Stimulated activated CD8-positive, alpha-beta memory T cell treated with anti-CD3 and anti-CD28 coated beads, Interleukin-4, amount 100 ng/mL, for 1 hour (primary cell): ENCODE measurements at places on chromosomes 1 and 21.

- no peak for DNase-seq
Measured at GRCh38 chr1:167412920-167413319, 105.4 kb downstream of the CD247 start.

DNA sequence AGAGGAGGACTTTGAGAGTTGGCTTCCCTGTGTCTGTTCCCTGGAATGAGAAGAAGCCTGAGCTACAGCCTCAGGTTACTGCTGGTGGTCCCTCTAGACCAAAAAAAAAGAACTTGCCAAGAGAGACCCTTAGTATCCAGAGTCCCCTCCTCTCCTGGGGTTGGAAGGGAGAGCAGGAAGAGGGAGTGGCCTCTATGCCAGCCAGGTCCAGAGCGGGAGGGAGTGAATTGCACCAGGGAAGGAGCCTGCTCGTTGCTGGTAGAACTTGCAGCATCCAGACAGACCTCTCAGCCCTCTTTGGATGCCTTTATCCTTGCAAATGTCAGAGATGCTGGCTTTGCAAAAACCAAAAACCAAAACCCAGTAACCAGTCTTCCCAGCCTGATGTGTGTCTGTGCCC lies 491.3 kb upstream of the VAMP3 start:
- no peak for DNase-seq

GRCh38 chr1:53362270-53362669 lies 34.4 kb upstream of the LRP8 start:
- no peak for DNase-seq

GRCh38 chr1:223853275-223853674 lies 7.5 kb upstream of the TP53BP2 start:
- DNase-seq = no peak

GRCh38 chr1:145740269-145740668 lies 21.0 kb downstream of the CD160 start:
- DNase-seq = no peak

- no peak for DNase-seq
Measured at GRCh38 chr1:150056407-150056806, 11.2 kb upstream of the VPS45 start.

DNA sequence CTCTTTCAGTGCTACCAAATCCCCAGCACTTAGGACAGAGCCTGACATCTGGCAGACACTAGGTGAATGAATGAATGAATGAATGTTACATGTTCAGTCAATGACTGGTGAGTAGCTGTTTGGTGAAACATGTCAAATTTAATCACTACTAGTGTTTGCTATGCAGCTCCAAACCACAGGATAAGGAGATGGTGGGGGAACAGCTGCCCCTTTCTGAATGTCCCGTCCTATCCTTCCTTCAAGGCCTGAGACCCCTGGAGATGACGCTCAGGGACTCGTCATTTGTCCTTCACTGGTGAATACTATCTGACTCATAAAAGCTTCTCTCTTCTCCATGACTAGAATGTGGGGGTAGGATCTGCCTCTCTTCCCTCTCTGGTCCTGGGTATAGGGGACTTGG lies 175.4 kb downstream of the HIVEP3 start:
- no peak for DNase-seq

DNA sequence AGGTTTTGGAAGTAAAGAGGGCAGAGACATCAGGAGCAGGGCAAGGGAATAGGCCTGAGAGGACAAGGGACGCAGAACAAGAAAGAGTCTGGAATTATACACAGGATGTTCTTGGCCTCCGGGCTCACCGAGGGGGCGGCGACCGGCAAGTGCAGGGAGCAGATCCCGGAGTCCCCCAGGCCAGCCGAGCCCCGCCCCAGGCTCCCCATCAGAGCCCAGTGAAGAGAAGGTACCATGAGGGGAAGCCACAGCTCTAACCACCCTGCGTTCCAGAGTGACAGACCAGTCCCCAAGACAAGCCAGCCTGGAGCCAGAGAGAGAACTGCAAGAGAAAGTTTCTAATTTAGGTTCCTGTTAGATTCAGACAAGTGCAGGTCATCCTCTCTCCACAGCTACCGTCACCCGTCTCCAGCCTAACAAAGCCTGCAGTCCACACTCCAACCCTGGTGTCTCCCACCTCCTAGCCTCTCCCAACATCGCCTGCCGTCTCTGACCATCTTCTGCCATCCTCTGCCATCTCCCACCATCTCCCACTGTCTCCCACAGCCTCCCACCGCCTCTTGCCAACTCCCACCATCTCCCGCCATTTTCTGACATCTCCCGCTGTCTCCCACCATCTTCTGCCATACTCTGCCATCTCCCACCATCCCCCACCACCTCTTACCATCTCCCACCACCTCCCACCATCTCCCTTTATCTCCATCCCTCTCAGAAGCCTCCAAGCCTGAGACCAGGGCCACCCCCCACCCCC lies 42.5 kb downstream of the CAPN2 start:
- no peak for DNase-seq

GRCh38 chr1:229410370-229410691 lies 23.6 kb downstream of the ACTA1 start:
- no peak for DNase-seq

DNA sequence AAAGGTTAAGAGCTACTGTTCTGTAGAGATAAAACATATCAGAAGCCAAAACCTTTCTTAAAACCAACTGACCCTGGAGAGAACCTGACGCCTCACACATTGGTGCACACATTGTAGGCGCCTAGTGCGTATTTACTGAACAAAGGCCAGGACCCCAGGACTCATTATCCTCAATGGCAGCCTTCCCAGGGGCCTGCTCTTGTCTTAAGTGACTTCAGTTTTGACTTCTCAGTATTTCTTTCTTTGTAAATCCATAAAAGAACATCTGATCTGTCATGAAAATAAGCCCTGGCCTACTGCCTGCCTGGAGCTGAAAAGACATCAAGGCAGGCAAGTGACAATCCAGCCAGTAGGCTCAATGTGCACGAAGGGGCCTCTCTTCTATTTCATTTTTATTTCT lies 27.6 kb downstream of the ABCA4 start:
- no peak for DNase-seq

DNA sequence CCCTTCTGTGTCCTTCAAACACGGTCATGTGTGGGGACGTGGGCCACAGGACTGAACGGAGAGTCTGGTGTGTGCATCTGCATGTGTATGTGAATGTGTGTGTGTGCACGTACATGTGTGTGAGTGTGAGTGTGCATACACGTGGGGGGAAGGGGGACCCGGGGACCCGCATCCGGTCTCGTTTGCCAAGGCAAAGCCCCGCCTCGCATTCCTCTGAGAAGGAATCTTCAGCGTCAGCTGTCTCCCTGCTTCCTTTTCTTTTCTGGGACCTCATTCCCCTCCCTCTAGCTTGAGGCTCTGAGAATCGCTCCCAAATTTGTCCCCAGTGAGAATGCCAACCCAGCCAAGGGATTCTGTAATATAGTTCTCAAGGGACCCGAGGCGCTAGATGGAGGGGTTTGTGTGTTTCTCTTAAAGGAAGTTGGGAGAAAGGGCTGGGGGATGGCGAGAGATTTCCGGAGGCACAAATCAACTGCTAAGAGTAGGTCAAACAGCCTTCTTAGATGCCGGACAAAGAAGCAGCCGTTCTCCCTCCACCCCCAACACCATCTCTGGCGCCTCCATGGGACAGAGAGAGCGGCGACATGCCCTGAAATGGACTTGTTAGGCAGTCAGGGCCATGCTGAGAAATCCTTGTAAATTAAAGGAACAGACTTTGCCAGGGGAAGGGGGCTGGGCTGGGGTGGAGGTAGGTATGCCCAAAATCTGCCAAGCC lies 6.6 kb downstream of the IFFO2 start:
- no peak for DNase-seq

GRCh38 chr21:43012596-43012995 lies 38.2 kb downstream of the PKNOX1 start:
- DNase-seq = no peak

- DNase-seq = no peak
Measured at GRCh38 chr1:4060850-4061249, 160.8 kb upstream of the C1orf174 start.

- DNase-seq = no peak
Measured at GRCh38 chr1:116751621-116752020, 2.6 kb upstream of the CD2 start.
